ENCODE measurements at places on chromosomes 4 and X. TPM values are rescaled to one million over a fixed set of nuclear protein-coding genes. Genes with fewer than 3 reads are reported as not detected.

GRCh38 chrX:105646592-105647372 is 175.6 kb upstream of the NRK start:
- DNase-seq, result no peak

GRCh38 chrX:103423955-103424638 is 47.8 kb downstream of the BEX3 start:
- no peak for DNase-seq

Gene CTAG1B
- total RNA-seq, result not detected

Gene IRS4
- total RNA-seq, result not detected

Gene TMEM35A
- total RNA-seq, result 0.16 TPM

GRCh38 chrX:49269767-49270248 is at the start of gene PPP1R3F:
TSS of gene PPP1R3F (plus strand) at chrX:49269793. CDS start at chrX:49269870, 77 bp downstream.
- DNase-seq, result no peak

- no peak for DNase-seq
These were observed 110.2 kb upstream of the ENPEP start for GRCh38 chr4:110365761-110366160.

Gene PAGE1
- total RNA-seq, result not detected

Gene MXRA5
- 2.1 TPM for total RNA-seq

Gene GPC3
- 8.5 TPM for total RNA-seq

Gene GAGE2A
- total RNA-seq, result not detected

DNA sequence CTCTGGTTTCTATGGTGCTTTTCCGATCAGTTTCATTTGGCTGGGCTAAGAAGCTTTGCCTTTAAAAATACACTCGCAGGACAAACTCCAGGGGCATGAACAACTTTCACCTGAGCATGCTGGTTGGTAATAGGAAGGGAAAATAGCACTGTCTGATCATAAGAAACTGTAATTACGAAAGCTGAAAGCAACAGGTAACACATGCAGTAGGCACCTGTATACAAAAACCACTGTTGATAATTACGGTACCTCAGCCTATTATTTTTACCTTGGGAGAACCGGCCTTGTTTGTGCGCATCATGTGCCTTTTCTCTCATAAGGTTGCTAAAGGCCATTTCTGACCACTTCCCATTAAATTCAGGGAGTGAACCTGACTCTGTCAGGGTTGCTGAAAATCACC is 45.7 kb downstream of the RTL9 start:
- DNase-seq, result no peak

- DNase-seq, result no peak
These were observed 2.0 kb downstream of the SLC25A6 start for GRCh38 chrX:1389993-1390285.

- no peak for DNase-seq
These were observed 2.7 kb downstream of the RASL11B start for GRCh38 chr4:52864793-52865192.

GRCh38 chr4:306551-306961 is 1.3 kb upstream of the ZNF732 start:
- no peak for DNase-seq

- DNase-seq, result no peak
These were observed 684.0 kb upstream of the MAGEB2 start for GRCh38 chrX:29531336-29531735.

DNA sequence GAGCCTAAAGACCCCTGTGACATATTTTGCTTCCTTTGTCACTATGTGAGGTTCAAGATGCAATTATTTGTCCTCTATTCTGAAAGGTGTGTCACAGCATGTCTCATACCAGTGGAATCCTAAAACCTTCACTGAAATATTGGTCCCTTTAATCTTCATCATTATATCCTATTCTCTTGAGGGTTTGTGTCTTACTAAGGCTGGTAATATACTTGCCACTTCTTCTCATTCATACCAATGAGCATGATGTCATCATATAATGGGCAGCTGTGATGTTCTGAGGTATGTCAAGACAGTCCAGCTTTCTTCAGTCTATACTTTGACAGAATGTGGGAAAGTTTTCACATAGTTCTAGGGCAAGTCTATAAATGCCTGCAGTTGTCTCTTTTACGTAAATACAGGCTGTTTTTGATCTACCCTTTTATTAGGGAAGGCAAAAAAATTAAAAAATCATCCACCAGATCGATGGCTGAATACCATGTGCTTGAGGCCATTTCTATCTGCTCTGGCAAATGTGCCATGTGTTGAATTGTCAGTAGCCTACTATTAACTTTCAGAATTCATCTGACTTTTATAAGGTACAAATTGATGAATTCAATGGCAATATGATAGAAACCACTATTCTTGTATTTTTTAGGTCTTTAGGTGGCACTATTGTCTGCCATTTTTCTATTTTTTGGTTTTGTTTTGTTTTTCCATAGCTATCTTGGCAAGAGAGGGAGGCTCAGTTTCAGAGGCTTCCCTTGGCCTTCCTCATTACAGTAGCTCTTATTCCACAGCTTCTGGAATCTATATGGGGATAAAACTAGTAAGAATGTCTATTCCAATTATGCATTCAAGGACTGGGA is 209.0 kb downstream of the PPARGC1A start:
- no peak for DNase-seq

Measured in Right ventricle myocardium inferior (tissue), 1 donor.